ENCODE measurements at places on chromosomes 2 and 18.

GRCh38 chr2:36406296-36406695 is 50.7 kb downstream of the CRIM1 start:
- DNase-seq = no peak

DNA sequence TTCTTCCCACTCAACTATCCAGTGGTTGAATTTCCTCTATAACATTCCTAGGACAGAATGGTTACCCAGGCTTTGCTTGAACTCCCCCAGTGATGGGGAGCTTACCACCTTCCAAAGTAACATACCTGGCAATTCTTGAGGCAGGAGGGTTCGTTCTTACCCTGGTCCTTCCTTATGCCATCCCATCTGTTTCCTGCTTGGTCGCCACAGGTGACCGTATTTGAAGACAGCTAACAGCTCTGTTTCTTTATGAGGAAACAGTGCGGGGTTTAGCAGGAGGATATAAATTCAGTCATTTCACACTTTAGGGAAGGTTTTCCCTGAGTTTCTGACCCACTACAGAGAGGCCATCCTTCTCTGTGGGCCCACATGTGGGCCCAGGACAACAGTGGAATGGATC is 42.6 kb downstream of the FOSL2 start:
- no peak for DNase-seq

- no peak for DNase-seq
Measured at GRCh38 chr2:26997394-26997793, 27.0 kb downstream of the MAPRE3 start.

DNA sequence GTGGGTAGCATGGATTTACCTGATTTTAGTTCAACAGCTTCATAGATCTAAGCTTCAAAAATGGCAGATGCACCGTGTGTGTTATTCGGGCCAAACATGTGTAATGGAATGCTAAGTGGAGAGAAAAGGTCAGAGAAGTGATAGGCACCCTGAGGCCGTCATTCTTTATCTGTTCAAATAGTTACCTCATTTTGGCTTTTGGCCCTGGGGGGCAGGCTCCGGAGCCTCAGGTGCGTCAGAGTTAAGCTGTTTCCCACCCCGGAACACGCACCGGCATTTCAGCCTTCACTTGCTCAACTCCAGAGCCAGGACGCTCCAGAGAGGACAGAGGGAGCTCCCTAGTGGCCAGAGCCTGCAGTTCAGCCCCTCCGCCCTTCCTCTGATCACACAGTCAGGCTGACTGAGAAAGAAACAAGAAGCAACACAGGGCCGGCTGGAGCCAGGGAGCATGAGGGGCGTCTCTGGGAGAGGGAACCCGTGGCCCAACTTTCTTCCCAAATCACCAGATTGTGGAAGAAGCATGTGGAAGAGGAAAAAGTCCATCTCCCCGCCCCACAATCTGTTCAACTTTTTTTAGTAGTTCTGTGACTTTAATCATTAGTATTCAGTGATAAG is 135.2 kb upstream of the EPC2 start:
- peak; percentile 87 for DNase-seq

DNA sequence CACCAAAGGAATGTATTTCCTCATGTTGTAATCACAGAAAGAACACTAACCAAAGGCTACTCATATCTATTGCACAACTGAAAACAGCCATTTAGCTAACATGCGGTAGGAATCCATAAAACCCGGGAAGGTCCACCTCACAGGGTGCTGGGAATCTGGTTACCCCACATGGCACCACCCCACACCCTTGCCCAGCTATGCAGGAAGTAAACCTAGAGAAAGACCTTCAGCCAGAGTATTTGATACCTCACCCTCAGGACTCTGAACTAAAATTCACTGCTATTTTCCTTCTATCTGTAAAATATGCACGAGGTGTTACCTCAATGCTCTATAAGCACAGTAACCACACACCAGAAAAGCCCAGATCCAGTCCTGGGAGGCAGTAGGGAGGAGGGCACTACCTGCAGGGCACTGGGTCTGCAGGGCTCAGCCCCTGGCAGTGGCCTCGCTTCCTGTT is 45.8 kb downstream of the PTPN2 start:
- no peak for DNase-seq

DNA sequence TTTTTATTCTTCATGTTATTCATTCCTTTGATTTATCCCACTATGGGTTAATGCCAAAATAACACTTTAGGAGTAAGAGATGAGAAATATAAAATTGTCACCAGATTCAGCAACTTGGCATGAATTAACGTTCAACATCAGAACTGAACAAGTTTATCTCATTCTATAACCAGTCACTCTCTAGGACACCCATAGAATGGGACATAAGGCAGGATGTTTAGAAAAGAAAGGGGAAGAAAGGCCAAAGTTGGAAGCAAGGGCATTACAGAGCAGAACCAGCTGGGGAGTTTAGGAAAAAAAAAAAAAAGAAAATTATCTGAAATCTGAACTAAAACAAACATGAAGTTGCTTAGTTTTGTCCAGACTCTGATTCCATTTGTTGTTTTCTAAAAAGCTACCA is 211.0 kb downstream of the PMAIP1 start:
- no peak for DNase-seq

DNA sequence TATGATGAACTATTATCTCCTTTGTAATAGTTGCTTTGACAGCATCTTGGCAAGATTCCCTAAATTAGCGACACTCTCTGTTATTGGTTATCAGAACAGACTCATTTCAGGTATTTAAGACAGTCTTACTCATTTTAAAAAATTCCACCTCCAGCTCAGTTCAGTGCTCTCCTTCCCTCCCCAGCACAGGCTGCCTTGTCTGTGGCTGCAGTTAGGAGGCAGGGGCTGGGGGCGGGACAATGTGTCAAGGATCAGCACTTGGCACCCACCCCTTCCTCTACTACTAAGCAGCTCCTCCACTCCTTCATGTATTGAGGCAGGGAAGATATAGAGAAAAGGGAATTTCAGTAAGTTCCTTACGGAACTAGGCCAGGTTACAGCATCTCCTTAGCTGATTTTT is 85.0 kb downstream of the VSNL1 start:
- no peak for DNase-seq

- DNase-seq = no peak
Measured at GRCh38 chr2:42116195-42117181, 52.7 kb upstream of the EML4 start.

DNA sequence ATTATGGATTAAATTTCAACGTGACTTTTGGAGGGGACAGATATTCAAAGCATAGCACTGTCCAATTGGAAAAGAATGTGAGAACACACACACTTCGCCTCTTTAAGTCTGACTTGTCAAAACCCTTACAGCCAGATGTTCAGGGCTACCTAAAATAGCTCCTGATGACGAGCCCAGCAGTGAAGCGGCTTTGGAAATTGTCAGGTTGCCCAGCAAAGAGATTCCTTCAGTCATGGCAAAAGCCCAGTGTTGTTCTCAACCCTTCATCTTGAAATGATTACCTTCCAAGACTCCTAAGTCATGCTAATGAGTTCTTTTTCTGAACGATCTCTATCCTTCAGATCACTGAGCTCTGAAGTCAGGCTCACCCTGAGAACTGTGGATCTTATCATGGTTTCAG is 436.6 kb downstream of the LRATD1 start:
- no peak for DNase-seq

DNA sequence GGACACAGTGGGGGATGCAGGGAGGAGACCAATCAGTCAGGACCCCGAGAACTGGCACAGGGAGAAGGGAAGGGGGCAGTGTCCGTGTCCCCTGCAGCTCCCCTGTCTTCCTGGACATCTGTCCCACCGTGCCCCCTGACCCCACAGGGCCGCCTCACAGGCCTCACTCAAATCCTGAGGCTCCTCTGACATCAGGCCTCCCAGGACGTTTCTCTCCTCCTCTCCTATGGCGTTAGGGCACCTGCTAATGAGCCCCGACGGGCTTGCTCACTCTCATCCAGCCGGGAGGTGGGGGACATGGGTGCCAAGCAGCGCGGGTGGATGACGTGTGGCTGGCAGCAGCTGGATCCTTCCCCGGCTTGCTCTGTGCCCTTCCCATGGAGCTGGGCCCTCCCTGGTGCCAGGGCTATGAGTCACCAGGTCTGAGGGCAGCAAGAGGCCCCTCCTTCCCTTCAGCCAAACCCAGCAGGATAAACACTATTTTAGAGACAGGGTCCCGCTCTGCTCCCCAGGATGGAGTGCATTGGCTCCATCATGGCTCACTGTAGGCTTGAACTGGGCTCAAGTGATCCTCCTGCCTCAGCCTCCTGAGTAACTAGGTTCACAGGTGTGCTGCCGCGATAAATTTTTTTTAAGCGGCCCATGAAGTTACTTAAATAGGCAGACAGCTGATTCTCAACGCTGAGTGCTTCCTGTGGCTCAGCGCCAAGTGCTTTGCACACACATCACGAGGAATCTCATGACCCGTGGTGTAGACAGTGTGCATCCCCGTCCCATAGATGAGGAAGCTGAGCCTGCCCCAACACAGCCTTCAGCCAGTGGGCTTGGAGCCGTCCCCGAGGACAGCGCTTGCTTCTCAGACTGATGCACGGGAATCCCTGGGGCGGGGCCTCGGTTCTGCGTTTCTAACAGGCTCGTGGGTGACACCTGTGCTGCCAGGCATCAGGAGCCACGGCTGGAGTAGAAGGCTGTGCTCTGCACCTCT is 64.5 kb upstream of the HDAC4 start:
- peak; percentile 41 for DNase-seq

GRCh38 chr2:38634684-38635083 is 31.2 kb upstream of the GALM start:
- DNase-seq = no peak

DNA sequence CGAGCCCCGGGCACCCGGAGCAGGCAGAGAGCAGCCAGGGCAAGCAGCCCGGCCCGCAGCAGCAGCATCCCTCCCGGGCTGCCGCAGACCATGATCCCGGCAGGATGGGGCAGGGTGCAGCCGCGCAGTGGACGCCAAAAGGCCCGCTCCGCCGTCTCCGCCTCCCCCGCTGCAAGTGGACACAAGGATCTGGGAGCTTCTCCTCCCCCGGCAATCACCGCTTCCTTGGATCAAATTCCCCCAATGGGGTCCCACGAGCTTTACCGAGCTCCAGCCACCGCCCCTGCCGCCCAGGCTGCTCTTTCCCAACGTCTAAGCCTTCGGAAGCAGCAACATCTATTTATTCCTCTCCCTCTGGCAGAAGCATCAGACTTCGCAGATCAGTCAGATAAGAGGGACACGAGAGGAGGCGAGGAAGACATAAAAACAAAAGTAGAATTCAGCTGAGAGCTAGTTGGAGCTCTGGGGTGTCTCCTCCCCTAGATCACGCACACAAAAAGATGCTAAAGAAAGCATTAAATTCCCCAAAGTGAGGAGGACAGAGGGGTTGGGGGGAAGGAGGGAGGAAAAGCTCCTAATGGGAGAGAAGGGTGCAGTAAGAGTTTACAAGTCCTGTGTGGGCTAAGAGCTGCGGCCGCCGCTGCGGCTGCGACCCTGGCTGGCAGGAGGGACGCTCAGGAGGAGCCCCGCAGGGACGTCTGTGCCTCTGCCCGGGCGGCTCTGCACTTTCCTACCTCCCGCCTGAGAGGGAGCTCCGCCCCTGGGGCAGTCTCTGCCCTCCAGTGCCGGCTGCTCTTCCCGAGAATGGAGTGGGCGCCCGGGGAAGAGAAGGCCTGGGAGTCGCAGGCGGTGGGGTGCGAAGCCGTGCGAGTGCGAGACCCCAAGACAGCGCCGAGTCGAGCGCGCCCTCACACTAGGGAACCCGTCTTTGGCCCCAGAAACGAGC is at the start of gene FRZB:
Gene FRZB (minus strand): TSS at position 177 of the 946 bp plus-strand sequence. CDS start 85 bp downstream, at position 92.
- peak; percentile 48 for DNase-seq

GRCh38 chr2:201793631-201794030 is 12.7 kb upstream of the CDK15 start:
- DNase-seq = no peak

DNA sequence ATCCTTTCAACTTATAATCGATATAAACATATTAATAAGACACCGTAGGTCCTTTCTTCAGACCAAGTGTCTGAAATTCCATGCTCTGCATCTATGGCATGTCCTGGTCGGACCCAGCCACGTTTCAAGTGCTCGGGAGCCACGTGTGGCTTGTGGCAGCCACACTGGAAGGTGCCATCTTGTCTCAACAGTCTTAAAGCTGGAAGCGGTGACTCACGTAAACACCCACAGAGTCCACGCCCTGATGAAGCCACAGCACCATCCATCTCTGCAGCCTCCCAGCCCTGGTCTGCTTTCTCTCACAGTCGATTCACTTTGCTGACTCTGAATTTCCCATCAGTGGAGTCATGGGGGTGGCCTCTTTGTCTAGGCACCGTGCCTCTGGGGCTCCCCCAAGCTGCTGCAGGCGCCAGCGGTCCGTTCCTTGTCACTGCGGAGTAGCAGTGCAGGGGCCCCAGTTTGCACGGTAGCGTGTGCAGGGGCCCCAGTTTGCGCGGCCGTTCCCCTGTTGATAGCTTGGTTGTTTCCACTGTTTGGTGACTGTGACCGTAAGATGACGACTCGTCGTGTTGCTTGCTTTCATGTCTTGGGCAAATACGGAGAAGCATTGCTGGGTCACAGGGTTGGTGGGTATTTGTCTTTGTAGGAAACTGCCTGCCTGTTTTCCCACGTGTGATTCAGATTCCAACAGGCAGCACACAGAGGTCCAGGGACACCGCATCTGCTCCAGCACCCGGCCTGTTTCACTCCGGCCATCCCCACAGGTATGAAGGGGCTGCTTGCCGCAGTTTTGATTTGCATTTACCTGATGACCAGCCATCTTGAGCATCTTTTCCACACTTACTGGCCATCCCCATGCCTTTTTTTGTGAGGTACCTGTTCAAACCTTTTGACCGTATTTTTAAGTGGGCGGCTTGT is 240.3 kb downstream of the HDAC4 start:
- DNase-seq = no peak

DNA sequence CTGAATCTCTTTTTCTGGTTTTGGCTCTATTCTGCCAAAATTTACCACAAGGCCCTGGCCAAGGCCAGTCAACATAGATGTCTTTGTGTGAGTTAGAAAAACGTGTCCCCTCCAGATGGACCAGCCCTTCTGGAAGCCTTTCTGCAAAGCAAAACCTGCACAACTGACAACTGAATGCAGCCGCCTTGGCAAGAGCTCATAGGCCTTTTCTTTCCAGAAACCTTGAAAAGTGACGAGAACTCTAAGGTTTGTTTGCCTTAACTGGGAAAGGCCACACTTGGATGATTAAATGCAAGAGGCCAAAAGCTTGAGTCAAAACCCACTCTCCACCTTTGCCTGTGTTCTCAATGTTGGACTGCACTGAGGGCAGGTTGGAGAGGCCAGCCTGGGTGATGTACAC is 103.9 kb downstream of the COLEC12 start:
- DNase-seq = no peak

Measured in activated CD8-positive, alpha-beta memory T cell treated with anti-CD3 and anti-CD28 coated beads, Interleukin-2, amount 50 U/mL, for 48 hours (primary cell).